ENCODE measurements at places on chromosomes 2 and 18. TPM values are rescaled to one million over a fixed set of nuclear protein-coding genes. Genes with fewer than 3 reads are reported as not detected.

CDK5R2 gene
- 2.9 TPM for total RNA-seq

DNA sequence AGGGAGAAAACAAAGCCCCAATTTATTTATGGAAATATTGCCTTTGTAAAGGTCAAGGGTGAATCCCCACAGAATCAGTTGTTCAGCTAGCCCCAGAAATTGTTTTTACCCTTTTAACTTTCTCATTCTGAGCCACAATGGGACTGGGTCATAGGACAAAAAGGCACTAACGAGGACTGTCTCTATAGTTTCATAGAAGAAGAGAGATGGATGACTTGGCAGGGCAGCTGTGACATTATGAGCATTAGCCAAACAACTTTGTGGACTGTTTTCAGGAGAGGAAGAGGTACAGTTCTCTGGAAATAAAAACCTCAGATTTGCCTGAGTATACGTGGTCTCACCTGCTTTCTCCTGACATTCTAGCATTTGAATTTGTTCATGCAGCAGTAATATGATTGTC, 1155.8 kb upstream of the CHAC2 start:
- no peak for DNase-seq

NYAP2 gene
- 12.6 TPM for total RNA-seq

- DNase-seq, result no peak
Measured at GRCh38 chr2:195532628-195533271, 124.3 kb upstream of the SLC39A10 start.

DNA sequence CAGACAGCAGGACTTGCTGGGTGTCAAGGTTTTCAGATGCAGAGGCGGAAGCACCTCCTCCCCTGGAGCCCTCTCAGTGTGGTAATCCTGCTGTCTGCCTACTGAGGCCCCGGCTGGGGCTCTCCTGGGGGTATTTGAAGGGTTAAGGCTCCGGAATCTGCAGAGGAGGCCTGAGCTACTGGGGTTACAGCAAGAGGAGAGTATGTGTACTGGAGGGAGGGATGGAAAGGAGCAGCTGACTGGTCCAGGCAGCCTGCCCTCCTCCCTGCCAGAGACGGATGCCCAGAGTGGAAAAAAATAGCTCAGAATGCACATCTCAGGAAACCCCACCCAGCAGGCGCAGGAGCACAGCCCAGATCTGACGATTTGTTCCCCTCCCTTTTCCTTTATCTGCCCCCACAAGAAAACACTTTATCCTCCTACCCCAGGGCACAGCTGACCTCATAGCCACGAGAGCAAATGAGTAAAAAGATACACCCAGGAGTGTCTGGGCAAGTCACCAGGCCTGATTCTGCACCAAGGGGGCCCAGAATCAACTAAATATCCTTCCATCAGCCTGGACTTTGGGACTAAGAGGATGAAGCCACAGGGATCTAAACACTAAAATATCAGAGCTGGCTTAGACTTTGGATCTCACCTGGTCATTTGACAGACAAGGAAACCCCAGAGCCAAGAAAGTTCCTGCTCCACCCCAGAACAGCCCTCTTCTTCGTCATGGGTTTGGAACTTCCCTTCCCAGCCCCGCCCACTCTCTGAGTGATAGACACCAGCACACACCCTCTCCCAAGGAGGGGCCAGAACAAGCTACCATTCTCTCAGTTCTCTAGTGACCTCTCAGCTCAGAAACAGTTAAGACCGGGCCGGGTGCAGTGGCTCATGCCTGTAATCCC, 5.5 kb downstream of the TMBIM1 start:
- DNase-seq, result peak; percentile 46

EPB41L3 gene
- 99.6 TPM for total RNA-seq

UCN gene
- 0.79 TPM for total RNA-seq

- no peak for DNase-seq
Measured at GRCh38 chr2:44429034-44429433, 67.3 kb downstream of the CAMKMT start.

GRCh38 chr2:233329489-233330135, 22.0 kb downstream of the SAG start:
- DNase-seq, result peak; percentile 26

DNA sequence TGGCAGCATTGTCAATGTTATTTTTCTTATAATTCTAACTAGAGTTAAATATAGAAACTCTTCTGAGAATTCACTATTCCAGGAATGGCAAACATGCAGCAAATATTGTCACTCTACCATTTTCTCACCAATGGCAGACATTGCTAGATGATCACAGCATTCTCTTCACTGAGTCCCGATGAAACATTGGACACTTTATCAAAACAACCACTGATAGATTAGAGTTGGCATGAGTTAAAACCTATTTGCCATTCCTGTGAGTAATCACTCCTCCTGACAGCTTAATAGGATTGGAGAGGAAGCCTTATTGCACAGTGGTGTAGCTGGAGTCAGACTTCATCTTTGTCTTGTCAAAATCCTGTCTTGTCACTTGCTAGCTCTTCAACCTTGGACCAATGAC, 163.9 kb upstream of the THUMPD2 start:
- DNase-seq, result no peak

DNA sequence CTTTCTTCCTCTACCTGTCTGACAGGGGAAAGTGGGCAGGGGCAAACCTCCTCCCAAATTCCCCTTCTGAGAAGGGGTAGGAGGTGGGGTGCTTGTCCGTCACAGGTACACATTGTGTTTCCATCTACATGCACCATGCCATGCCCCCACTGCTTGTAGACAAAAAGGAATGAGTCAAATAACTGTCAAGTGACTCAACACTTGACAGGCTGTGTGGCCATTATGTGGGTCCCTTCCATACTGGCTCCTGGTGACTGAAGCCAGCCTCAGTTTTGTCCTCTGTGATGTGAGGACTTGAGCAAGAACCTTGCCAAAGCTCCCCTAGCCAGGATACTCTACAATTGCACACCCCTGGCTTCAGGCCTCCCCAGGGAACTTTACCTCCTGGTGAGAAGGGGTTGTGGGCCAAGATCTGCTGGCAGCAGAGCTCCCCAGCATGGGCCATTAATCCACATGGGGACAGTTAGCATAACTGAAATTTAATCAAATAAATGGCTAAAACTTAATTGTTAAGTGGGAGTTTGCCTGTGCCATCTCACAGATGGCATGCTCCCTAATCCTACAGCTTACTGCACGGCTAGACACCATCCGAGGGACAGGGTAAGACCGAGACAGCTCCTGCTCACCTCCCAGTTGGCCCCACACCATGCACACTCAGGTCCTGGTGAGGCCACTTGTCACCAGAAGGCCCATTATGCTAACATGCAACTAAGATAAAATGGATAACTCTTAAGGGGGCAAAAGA, 140.2 kb downstream of the BCL11A start:
- no peak for DNase-seq

GRCh38 chr2:65062843-65063825, 6.9 kb downstream of the CEP68 start:
- DNase-seq, result no peak
